M059J (cell line): ENCODE measurements at places on chromosomes 7 and 10. TPM values are rescaled to one million over a fixed set of nuclear protein-coding genes. Genes with fewer than 3 reads are reported as not detected.

The LIPK gene
- not detected in 2 replicates for total RNA-seq

The LIPN gene
- not detected in 2 replicates for total RNA-seq

The COL13A1 gene
- total RNA-seq, result 5.7 and 15.6 TPM in 2 replicates

The NYAP1 gene
- total RNA-seq, result 0.02 TPM in 1 of 2 replicates, not detected in the other

The FGFBP3 gene
- total RNA-seq, result 0.05 and 0.94 TPM in 2 replicates

The CRPPA gene
- total RNA-seq, result 1.0 and 2.5 TPM in 2 replicates

The EGR2 gene
- total RNA-seq, result 0.05 TPM in 1 of 2 replicates, not detected in the other

The FFAR4 gene
- not detected in 2 replicates for total RNA-seq

The INSYN2A gene
- 0.10 and 0.79 TPM in 2 replicates for total RNA-seq

The MLLT10 gene
- 9.1 and 9.3 TPM in 2 replicates for total RNA-seq

The HMX2 gene
- 0.07 and 0.96 TPM in 2 replicates for total RNA-seq

The C7orf33 gene
- not detected in 2 replicates for total RNA-seq

DNA sequence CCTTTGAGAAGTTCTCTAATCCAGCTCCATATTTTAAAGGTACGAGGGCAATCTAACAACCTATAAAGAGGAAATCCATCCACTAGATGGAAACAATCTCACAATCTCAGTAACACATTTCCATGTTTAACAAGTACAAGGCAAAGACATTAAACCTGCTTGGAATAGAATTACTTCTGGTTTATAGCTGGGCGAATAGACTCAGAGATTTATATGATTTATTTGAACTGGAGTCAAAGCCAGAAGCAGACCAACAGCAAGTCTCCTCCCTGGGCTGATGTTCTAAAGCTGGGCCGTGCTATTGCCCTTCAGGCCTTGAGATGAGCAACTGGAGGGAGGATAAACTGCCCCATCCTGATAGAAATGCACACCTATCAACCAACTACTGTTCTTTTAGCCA lies 25.3 kb downstream of the SLC26A3 start:
- no peak for DNase-seq

GRCh38 chr10:94349327-94349726 lies 13.4 kb downstream of the NOC3L start:
- DNase-seq, result no peak

GRCh38 chr7:42107484-42108240 lies 129.3 kb downstream of the GLI3 start:
- peak; percentile 66 for DNase-seq

DNA sequence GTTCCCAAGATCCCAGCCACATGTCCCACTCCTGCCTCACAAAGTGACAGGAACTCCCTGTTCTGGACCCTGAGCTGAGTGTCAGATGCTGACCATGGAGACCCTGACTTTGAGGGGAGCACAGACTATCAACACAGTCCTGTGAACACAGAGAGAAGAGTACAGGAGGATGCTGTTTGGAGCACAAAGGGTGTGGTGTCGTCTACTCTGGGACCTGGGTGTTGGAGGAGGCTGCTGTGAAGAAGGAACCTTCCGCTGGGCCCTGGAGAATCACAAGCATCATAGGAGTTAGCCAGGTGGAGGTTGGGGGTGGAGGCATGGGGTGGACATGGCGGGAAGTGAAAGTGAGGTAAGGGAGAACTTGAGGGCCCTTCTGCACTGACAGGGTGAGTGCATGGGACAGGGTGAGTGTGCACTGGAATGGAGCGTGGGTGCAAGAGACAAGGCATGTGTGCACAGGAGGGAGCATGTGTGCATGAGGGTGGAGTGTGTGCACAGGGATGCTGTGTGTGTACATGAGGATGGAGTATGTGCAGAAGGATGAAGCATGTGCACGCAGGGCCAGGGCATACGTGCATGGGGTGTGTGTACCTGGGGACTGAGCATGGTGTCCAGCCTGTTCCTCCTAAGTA lies 70.7 kb upstream of the ANTXRL start:
- DNase-seq, result no peak

GRCh38 chr7:89027781-89028180 lies 232.2 kb upstream of the TEX47 start:
- no peak for DNase-seq

DNA sequence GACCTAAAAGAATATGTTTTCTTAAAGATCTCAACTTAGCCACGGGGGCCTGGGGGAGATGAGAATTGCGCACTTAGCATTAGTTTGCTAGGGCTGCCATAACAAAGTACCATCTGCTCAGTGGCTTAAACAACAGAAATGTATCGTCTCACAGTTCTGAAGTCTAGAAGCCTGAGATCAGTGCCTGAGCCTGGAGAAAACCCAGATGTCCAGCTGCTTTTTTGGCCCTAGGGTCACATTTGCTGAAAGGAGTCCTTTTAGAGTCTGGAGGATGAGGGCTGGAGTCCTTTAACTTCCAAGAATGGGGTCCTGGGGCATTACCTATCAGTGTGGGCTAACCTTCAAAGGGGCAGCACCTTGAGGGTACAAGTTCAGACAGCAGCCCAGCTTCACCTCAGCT lies 48.2 kb downstream of the SMURF1 start:
- no peak for DNase-seq

DNA sequence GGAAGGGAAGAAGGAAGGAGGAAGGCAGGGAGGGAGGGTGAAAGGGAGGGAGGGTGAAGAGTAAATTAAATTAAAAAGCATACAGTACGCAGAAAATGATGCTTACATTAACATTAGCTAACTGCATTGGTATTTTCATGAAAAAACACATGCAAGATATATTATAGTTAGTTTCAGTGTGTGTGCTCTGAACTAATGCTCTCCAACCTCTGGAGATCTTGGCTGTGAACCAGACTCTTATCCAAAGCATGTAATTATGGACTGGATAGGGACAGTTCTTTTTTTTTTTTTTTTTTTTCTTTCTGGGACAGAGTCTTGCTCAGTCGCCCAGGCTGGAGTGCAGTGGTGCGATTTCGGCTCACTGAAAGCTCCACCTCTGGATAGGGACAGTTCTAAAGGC lies 357.0 kb downstream of the FRMD4A start:
- DNase-seq, result peak; percentile 26

DNA sequence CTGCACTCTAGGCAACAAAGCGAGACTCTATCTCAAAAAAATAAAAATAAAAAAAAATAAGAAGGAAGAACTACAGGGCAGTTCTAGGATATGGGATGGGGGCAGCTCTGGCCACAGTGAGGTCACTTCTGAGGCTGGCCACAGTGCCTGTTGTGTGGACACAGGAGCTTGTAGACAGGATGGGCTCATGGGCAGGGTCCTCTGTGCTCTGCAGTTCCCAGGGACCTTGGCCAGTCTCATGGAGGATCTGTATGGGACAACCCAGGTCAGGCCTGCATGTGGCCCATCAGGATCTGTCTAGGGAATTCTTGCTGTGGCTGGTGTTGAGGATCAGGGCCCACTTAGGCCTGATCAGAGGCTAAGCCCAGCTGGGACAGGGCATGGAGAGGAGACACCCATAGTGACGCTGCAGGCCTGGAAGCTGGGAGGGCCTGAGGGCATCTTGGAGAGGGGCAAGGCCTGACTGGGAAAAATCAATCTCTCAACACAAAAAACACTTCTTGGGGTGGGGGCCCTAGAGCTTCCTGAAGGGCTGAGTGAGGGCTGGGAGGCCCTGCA lies 19.4 kb upstream of the PAX2 start:
- no peak for DNase-seq

- DNase-seq, result no peak
Measured at GRCh38 chr10:84739641-84740040, 411.3 kb downstream of the CCSER2 start.

DNA sequence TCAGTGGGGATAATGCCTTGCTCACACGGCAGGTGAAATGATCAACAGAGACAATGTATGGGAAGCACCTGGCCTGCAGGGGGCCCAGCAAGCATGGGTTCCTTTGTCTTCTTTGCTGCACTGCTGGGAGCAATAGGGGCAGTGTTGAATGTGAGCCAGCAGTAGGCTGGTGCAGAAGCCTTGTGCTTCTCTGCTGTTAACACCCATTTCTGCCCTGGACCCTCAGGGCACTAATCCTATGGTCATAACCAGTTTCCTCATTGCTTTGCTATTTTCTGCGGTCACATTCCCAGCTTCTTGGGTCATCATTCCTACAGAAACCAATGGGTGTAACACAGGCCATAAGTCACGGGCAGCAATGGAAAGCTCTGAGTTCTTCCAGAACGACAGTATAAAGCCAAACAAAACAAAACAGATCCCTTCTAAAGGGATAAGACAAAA lies 10.9 kb upstream of the LGI1 start:
- peak; percentile 100 for DNase-seq

DNA sequence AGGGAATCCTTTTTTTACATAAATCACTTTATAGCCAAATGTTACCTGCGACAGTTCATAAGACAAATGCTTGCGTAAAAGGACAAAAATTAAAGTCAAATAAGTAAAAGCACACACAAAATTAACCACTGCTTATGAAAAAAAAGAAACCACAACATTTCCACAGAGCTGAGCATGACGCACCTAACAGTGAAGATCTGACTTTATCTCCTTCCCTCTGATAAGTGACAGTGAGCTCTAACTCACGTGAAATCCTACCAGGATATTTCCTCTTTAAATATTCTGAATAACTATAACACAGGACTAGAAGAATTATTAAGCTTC lies 225.5 kb downstream of the SFMBT2 start:
- DNase-seq, result no peak

DNA sequence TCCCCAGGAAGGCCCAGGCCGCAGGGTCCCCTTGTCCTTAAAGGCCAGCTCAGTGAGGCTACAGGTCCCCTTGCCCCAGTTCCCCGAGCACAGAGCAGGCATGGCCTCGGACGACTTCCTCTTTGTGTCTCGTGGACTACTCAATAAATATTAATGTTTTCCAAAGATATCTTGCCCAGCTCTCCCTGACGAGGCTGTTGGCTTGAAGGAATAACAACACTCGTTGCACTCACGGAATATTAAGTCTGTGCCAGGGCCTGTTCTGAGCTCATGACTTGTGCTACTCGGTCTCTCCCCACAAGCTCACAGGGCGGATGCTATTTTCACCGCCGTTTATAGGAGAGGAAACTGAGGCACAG lies 68.2 kb downstream of the CUX1 start:
- no peak for DNase-seq

GRCh38 chr10:878895-879294 lies 52.6 kb downstream of the LARP4B start:
- no peak for DNase-seq

- no peak for DNase-seq
Measured at GRCh38 chr10:83724471-83725241, 414.7 kb upstream of the GHITM start.

GRCh38 chr7:36037121-36037662 lies 115.9 kb upstream of the EEPD1 start:
- DNase-seq, result peak; percentile 100

GRCh38 chr7:141652691-141653090 lies 49.3 kb downstream of the DENND11 start:
- no peak for DNase-seq

DNA sequence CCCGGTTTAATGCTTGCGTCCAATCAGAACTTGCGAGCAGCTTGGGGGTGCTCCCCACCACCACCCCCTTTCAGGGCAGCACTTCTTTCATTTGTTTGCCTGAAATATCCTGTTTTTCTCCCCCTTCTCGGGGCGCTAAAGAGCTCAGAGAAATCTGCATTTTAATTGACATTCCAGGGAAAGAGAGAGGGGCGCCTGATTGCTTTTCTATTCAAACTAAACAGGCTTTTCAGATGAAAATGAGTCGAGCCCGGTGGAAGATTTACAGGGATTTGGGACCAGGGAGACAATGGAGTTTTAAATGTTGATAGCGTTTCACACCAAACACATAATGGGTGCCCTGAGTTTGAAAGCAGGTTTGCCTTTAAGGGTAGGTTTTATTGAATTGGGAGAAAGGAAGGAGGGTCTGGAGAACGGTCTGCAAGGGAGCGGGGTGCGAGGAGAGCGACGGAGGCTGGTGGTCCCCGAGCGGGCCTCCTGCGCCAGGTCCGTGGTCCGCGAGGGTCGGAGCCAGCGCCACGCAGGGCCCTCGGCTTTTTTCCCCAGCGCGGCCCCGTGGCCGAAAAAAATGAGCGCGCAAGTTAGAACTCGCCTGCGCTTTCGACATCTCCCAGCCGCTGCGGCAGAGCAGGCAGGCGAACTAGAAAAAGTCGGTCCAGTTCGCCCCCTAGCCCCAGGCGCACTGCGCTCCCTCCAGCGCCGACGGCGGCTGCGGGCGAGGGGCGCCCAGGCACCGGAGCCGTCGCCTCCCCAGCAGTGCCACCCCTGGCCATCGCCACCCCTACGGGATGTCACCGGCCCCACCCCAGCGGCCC lies 1.3 kb downstream of the FGFR2 start:
- peak; percentile 38 for DNase-seq

DNA sequence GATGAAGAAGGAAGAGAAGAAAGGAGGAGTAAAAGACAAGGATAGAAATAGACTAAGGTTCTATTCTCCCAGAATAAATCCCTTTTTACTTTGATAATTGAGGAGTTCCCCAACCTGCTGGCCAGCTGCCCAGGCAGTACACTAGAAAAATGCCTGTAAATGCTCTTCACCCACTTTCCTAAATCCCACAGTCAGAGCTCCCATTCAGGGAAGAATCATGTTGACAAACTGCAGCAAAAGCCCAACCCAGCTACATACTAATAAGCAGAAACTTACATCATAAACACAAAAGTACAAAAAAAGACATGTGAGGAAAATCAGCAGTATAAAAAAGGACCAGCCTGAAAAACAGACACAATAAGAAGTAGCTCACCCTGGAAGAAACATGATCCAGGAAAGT lies 15.8 kb upstream of the KDM7A start:
- no peak for DNase-seq

- no peak for DNase-seq
Measured at GRCh38 chr10:86182150-86182549, 184.4 kb downstream of the GRID1 start.

DNA sequence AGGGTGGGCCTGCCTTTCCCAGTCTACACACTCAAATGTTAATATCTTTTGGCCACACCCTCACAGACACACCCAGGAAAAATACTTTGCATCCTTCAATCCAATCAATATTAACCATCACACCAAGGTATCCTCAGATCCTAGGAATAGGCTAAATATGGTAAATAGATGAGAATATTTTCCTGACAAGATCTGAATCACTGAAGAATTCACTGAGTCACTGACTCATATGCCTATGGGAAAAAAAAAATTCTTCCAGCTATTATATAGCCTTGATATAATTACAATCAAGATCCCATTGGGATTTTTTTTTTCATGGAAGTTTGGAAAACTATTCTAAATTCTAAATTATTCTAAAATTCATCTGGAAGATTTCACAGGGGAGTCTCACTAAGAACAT lies 65.8 kb downstream of the INHBA start:
- no peak for DNase-seq

- DNase-seq, result peak; percentile 26
Measured at GRCh38 chr7:45324683-45325237, 167.2 kb downstream of the RAMP3 start.

- DNase-seq, result no peak
Measured at GRCh38 chr7:16579216-16579615, 52.6 kb downstream of the LRRC72 start.

- no peak for DNase-seq
Measured at GRCh38 chr10:81036257-81036656, 498.6 kb downstream of the SH2D4B start.

GRCh38 chr10:79116801-79117723 lies 48.3 kb downstream of the ZMIZ1 start:
- DNase-seq, result peak; percentile 62

DNA sequence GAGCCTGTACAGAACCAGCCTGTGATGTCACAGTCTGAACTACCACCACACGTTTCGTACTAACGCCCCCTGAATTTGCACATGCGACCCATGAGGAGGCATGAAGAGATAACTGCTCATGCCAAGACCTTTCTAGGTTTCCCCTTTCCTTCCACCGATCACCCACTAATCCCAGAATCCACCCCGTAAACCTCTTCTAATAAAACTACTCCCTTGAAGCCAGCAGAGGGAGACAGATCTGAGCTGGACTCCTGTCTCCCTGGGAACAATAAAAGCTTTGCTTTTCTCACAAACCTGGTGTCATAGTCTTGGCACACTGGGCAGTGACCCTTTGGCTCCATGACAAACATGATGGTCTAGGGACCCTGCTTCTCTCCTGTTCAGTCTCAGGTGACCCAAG lies 144.5 kb downstream of the FRMD4A start:
- DNase-seq, result peak; percentile 52
